Activated B cell treated with CpG ODN at 0.5 μM for 24 hours (primary cell): ENCODE measurements at places on chromosomes 2 and 18. TPM values are rescaled to one million over a fixed set of nuclear protein-coding genes. Genes with fewer than 3 reads are reported as not detected.
A peak's percentile ranks its signal among the peaks of the same experiment; 100 is the strongest.

- no peaks in the 10 kb centered on the region for H3K27me3 ChIP-seq
- no peak for DNase-seq
- peaks cover 6% of the 10 kb centered on the region for H3K36me3 ChIP-seq
- H3K27ac ChIP-seq = no peak overlapping the region
Observed at GRCh38 chr2:99106913-99107312, 34.6 kb upstream of the C2orf15 start.

DNA sequence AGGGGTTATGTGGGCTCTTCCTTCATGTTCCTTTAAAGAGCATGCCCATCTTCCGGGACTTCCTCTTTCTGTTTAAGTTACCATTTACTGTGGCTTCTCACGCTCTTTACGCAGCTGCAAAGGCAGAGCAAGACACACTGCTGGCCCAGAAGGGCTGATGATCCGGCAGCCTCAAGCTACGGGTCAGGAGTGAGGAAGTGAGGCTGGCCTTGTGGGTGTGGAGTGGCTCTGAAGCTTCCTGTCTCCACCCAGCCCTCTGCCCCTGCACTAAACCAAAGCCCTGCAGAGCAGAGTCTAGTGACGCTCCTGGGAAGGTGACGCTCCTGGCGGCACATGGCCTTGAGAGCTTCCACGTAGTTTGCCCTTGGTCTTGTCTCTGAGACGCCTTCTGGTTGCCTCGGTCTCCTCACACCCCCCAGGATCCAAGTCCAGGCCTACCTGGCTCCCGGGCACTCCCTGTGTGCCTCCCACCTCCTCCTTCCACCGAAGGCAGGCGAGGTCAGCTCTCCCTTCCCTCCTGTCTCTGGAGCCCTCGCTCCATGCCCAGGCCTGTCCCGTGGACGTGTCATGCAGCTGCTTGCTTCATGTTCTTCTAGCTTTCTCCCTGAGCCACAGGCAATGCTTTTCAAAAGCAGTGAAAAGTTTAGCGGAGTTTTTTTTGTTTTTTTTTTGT lies 50.3 kb downstream of the ARL4C start:
- peak overlapping the region; percentile 66 for H3K4me3 ChIP-seq
- peak; percentile 68 for DNase-seq
- peak overlapping the region; percentile 96 for H3K27ac ChIP-seq
- H3K4me1 ChIP-seq = peaks cover 83% of the 10 kb centered on the region
- H3K27me3 ChIP-seq = no peaks in the 10 kb centered on the region
- no peaks in the 10 kb centered on the region for H3K36me3 ChIP-seq

Gene SLC20A1
- 46.9 and 54.6 TPM in 2 replicates for total RNA-seq

GRCh38 chr2:177680866-177681712 lies 288.5 kb downstream of the AGPS start:
- H3K36me3 ChIP-seq = no peaks in the 10 kb centered on the region
- no peaks in the 10 kb centered on the region for H3K4me1 ChIP-seq
- H3K4me3 ChIP-seq = no peak overlapping the region
- H3K27me3 ChIP-seq = peaks cover 1% of the 10 kb centered on the region
- DNase-seq = no peak

Gene SP110
- total RNA-seq = 139 and 147 TPM in 2 replicates

Gene ZNF514
- total RNA-seq = 19.0 and 24.7 TPM in 2 replicates

Gene CNDP1
- 0.15 and 0.33 TPM in 2 replicates for total RNA-seq

- no peaks in the 10 kb centered on the region for H3K27me3 ChIP-seq
- peaks cover 32% of the 10 kb centered on the region for H3K4me1 ChIP-seq
- peak overlapping the region; percentile 76 for H3K4me3 ChIP-seq
- peak; percentile 66 for DNase-seq
Observed at GRCh38 chr18:3177902-3178687, 41.7 kb downstream of the MYOM1 start.

Gene IFIH1
- 61.8 and 63.0 TPM in 2 replicates for total RNA-seq

GRCh38 chr18:8847900-8848299 lies 142.5 kb downstream of the MTCL1 start:
- no peaks in the 10 kb centered on the region for H3K36me3 ChIP-seq
- H3K4me1 ChIP-seq = no peaks in the 10 kb centered on the region
- no peak overlapping the region for H3K4me3 ChIP-seq
- no peaks in the 10 kb centered on the region for H3K27me3 ChIP-seq
- DNase-seq = no peak

Gene MBD1
- total RNA-seq = 101 and 117 TPM in 2 replicates

- H3K27me3 ChIP-seq = no peaks in the 10 kb centered on the region
- H3K4me3 ChIP-seq = no peak overlapping the region
- H3K27ac ChIP-seq = no peak overlapping the region
- no peak for DNase-seq
- H3K36me3 ChIP-seq = peaks cover 54% of the 10 kb centered on the region
Observed at GRCh38 chr2:70047451-70047850, 39.8 kb upstream of the PCBP1 start.

- H3K27ac ChIP-seq = no peak overlapping the region
- H3K27me3 ChIP-seq = no peaks in the 10 kb centered on the region
- H3K36me3 ChIP-seq = peaks cover 2% of the 10 kb centered on the region
Observed at GRCh38 chr2:237141571-237142051, 55.9 kb downstream of the COPS8 start.

DNA sequence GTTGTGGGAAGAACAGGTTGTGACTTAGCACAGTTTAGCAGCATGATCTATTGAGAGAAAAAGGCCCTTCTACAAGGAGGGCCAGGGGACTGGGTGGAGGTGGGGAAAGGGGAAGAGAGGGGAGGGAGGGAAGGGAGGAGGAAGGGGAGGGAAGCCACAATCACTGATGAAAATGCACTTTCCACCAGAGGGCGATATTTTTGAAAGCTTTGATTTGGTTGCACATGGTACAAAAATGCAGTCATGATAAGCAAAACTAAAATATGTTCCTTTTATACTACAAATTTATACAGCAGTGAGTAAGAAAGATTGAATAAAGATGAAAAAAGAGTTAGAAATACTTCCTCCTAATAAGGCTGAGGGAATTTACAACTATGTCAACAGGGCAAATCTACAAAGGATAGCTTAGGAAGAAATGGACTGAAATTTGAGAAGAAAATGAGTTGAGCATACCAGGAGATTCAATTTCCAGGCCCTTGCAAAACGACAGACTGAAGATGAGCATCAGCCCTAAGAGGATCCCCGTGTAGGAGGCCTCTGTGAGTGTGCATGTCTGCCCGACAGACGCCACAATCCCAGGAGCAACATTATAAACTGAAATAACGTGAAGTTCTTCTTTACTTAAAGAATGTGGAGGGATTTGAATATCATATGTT lies 17.2 kb downstream of the SH3YL1 start:
- H3K27me3 ChIP-seq = no peaks in the 10 kb centered on the region
- no peak overlapping the region for H3K27ac ChIP-seq
- peaks cover 5% of the 10 kb centered on the region for H3K4me1 ChIP-seq
- DNase-seq = no peak
- peaks cover 50% of the 10 kb centered on the region for H3K36me3 ChIP-seq

- no peak overlapping the region for H3K4me3 ChIP-seq
- H3K27ac ChIP-seq = no peak overlapping the region
Observed at GRCh38 chr18:35463050-35463449, 34.7 kb downstream of the INO80C start.

DNA sequence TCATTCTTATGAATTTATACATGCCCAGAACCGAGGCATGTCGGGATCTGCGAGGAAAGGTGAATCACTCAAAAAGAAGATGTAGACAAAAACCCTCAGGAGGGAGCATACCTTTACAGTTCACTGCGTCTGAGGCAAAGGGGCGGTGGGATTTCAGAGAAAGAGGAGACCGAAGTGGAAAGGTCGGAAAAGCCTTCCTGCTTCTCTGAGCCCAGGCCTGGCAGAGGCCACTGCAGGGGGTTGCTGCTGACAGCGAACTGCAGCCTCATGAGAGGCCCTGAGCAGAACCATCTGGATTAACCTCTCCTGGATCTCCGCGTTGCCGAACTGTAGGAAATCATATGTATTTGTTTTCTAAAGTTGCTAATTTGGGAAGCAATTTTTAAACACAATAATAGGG lies 713.1 kb upstream of the SOX11 start:
- no peaks in the 10 kb centered on the region for H3K4me1 ChIP-seq
- no peak overlapping the region for H3K27ac ChIP-seq
- no peak for DNase-seq

Gene NT5C1B
- total RNA-seq = not detected in 2 replicates

DNA sequence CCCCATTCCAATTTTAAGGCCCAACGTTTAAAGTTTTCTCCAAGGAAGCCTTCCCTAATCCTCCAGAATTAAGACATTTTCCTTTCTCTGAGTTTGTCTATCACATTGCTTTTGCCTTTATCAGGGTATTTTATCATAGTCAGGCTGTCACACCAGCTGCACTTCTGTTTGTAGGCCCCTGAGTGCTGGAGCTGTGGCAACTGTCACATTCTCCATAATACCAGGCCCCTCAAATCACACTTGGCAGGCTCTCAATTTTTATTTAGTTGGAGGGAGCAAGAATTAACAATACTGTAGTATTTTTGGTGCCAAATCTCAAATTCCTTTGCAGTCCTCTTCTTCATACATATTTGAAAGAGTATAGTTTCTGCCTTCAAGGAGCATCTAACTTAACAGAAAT lies 122.2 kb downstream of the FSHR start:
- H3K4me1 ChIP-seq = no peaks in the 10 kb centered on the region
- DNase-seq = no peak
- no peaks in the 10 kb centered on the region for H3K27me3 ChIP-seq
- no peak overlapping the region for H3K4me3 ChIP-seq
- no peaks in the 10 kb centered on the region for H3K36me3 ChIP-seq

DNA sequence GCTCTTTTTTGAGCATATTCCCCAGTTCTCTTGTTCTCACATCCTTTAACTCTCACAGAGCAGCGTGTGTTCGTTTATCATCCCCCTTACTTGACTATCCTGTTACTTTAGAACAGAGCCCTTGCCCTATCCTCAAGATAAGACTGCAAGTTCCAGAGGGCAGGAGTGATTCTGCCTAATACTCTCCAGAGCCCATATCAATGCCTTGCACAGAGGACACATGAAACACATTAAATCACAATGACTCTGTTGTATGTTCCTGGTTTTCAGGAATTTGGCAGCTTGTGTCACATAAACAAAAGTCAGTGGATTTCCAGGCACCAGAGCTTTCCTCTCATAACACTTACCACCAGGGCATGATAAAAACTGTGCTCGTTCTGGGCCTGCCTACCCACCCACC lies 156.7 kb downstream of the RNF144A start:
- no peak overlapping the region for H3K27ac ChIP-seq
- no peak overlapping the region for H3K4me3 ChIP-seq
- H3K36me3 ChIP-seq = no peaks in the 10 kb centered on the region
- DNase-seq = no peak

DNA sequence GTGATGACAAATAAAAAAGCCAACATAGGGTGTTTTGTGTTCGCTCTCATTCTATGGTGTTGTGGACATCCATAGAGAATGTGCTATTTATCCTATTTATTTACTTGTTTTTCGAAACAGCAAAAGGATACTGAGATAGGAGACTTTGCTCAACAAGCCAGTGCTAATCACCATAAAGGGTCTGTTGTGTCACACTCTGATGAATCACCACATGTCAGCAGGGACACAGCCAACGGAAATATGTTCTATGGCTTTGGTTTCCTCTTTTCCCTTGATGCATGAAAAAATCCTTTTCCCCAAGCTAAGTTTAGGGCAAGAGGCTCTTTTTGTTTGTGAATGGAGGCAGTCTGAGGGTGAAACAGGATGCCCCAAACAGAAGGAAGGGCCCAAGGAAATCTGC lies 154.3 kb downstream of the RNF152 start:
- no peaks in the 10 kb centered on the region for H3K27me3 ChIP-seq
- no peaks in the 10 kb centered on the region for H3K4me1 ChIP-seq
- H3K4me3 ChIP-seq = no peak overlapping the region
- no peaks in the 10 kb centered on the region for H3K36me3 ChIP-seq

DNA sequence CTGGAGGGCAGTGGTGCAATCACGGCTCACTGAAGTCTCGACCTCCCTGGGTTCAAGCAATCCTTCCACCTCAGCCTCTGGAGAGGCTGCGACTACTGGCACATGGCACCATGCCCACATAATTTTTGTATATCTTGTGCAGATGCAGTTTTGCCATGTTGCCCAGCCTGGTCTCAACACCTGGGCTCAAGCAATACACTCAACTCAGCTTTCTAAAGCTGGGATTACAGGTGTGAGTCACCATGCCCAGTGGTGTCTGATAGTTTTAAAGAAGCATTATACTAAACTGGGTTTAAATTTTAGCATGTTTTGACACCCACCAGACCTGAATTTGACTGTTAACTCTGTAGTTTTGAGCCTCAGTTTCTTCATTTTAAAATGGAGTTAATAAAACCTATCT lies 109.4 kb upstream of the SLC38A11 start:
- H3K4me3 ChIP-seq = no peak overlapping the region
- H3K4me1 ChIP-seq = no peaks in the 10 kb centered on the region
- no peaks in the 10 kb centered on the region for H3K27me3 ChIP-seq
- no peaks in the 10 kb centered on the region for H3K36me3 ChIP-seq

Gene ADD2
- total RNA-seq = 12.5 and 15.4 TPM in 2 replicates

Gene HADHA
- 127 and 128 TPM in 2 replicates for total RNA-seq

Gene TMEFF2
- total RNA-seq = not detected in 2 replicates

DNA sequence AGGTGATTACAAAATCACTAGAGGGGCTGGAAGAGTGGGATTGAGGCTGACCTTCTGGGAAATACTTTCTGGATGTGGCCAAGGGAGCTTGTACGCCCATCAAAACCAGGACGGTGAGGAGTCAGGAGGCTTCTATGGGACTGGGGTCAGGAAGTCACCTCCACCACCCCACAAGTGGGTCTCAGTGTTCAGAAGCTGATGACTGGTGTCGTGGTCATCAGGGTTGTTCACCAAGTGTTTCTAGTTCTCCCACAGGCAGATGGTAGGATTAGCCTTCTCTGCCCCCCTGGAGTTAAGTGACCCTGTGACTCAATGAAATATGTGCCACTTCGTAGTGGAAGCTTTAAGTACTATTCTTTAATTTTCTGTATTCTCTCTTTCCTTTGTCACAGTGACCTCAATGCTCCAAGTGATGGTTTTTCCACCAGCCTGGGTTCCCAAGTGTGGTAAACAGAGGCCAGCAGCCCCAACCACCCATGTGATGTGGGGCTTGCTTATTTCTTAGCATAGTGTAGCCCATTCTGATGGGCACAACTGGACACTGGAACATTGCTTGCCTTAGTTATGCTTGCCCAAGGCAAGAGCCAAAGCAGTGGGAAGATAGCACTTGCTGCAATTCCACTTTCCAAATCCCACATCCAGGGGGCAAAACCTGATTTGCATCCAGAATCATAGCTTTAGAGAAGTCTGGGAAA lies 258.8 kb downstream of the CYP26B1 start:
- no peak for DNase-seq
- no peaks in the 10 kb centered on the region for H3K27me3 ChIP-seq
- H3K4me1 ChIP-seq = no peaks in the 10 kb centered on the region
- H3K27ac ChIP-seq = no peak overlapping the region
